HFFc6 (cell line): ENCODE measurements at places on chromosomes 11 and 22. TPM values are rescaled to one million over a fixed set of nuclear protein-coding genes. Genes with fewer than 3 reads are reported as not detected.

Gene ZFTA
- 19.6 to 22.2 TPM (median 21.8 TPM) in 3 replicates for total RNA-seq

Gene EWSR1
- 200 and 268 TPM in 2 replicates for total RNA-seq

Gene ARHGAP20
- total RNA-seq, result 0.39 to 0.94 TPM (median 0.59 TPM) in 3 replicates

Gene GALNT18
- 3.0 to 12.4 TPM (median 3.7 TPM) in 3 replicates for total RNA-seq

Gene TNNT3
- total RNA-seq, result not detected in 3 replicates

Gene MLC1
- total RNA-seq, result not detected in 3 replicates

Gene PHF21A
- 26.1 to 28.3 TPM (median 27.1 TPM) in 3 replicates for total RNA-seq

Gene CYTH4
- not detected in 3 replicates for total RNA-seq

Gene COMT
- 231 and 276 TPM in 2 replicates for total RNA-seq

Gene POU2F3
- total RNA-seq, result not detected in 3 replicates
